ENCODE measurements at places on chromosomes 12 and 14.

GRCh38 chr14:68160779-68161546 lies 341.4 kb downstream of the RAD51B start:
- DNase-seq: no peak

GRCh38 chr14:20343862-20344220 lies 406 bp downstream of the PARP2 start:
- no peak for DNase-seq

GRCh38 chr14:66420251-66421006 lies 65.7 kb upstream of the CCDC196 start:
- DNase-seq: no peak

GRCh38 chr14:61644834-61645233 lies 50.5 kb upstream of the HIF1A start:
- no peak for DNase-seq

DNA sequence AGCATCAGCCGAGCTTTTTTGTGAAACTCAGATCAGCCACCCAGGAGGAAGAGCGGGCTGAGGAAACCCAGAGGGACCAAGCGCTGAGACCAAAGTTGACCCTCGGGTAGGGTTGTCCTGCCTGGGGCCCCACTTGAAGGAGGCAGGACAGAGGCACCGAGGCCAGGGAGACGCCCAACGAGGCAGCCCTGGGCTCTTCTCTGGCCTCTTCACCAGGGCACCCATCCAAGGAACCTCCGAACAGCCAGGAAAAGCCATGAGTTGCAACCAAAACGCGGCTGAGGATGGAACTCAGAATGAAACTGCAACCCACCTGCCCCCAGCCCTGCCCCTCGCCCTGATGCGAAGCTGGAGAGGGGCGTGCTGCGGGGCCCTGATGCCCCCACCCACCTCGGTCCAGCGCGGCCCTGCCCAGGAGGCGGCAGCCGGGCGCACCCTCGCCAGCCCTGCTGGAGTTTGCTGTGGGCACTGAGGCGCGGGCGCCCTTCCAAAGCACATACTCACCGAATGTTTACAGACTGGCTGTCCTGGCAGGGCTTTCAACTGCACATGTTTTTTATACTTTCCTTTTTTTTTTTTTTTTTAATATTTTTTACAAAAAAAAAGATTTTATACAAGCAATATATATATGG lies 41.9 kb downstream of the JDP2 start:
- DNase-seq: no peak

DNA sequence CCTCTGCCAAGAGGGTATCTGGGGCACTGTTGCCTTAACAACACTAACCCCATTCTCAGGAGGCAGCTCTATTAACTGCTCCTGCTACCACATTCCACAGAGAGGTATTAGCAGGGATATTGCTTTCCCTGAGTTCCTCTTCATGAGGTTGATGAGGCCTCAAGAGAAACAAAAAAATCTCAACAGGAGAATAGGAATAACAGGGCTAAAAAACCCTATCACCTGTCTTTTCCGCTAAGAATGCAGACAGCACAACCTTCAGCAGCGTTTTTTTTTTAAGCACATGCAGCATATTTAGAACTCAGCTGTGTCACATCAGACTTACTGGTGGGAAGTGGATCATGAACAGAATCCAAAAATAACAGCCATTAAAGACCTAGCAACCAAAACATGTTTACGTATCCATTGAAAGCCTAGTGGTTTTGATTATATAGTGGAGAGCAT lies 29.2 kb downstream of the ATF7 start:
- no peak for DNase-seq

GRCh38 chr12:122072031-122072970 lies 6.3 kb upstream of the MLXIP start:
- no peak for DNase-seq

DNA sequence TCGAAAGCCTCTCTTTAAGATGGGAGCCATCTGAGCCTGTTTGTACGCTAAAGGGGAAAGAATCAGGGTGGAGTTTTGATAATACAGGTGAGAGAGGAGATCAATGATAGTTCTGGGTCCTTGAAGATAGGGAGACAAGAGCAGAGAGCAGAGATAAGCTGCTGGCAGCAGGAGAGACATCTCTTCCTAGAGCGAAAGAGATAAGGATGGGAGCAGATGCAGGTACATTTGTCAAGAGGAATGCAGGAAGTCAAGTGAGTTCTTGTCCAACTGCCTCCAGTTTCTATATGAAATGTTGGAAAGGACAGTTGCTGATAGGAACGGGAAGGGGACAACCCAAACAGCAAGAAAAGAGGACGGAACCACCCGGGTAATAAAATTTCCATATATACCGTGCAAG lies 24.7 kb upstream of the HIF1A start:
- no peak for DNase-seq

GRCh38 chr12:119479121-119479561 lies 114.4 kb upstream of the TMEM233 start:
- DNase-seq: no peak

GRCh38 chr12:91093341-91093740 lies 18.0 kb downstream of the LUM start:
- no peak for DNase-seq

DNA sequence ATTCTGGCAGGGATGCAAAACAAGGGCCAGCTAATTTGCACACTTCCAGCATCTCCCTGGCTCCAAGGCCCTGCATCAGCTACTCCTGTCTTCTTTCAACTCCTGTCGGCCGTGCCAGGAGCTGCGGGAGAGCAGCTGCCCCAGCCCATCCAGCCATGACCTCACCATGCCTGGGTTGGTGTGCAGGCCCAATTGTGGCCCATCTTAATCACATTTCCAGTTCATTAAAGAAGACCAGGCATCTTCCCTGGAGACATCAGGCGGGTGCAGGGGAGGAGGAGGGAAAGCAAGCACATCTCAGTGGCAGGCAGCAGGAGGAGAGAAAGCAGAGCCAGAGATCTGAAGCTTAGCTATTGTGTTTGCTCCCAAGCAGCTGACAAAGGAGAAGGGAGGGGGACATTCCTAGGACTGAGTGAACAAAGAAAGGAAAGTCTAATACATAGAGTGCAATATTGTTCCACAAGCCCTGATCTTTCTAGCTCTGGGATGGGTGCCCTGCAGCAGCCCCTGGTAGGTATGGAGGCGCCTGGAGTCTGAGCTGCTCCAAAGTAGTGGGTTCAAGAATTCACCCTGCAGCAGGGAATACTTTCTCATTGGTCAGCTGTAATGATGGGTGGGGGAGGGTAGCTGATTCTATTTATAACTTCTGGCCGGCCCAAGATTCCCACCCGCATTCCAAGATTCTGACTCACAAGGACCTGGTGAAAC lies 40.1 kb downstream of the VWF start:
- no peak for DNase-seq

- DNase-seq: no peak
These were observed 1.2 kb downstream of the ITGA5 start for GRCh38 chr12:54417712-54418440.

GRCh38 chr14:59189091-59189785 lies 771 bp downstream of the DAAM1 start:
- peak; percentile 12 for DNase-seq

DNA sequence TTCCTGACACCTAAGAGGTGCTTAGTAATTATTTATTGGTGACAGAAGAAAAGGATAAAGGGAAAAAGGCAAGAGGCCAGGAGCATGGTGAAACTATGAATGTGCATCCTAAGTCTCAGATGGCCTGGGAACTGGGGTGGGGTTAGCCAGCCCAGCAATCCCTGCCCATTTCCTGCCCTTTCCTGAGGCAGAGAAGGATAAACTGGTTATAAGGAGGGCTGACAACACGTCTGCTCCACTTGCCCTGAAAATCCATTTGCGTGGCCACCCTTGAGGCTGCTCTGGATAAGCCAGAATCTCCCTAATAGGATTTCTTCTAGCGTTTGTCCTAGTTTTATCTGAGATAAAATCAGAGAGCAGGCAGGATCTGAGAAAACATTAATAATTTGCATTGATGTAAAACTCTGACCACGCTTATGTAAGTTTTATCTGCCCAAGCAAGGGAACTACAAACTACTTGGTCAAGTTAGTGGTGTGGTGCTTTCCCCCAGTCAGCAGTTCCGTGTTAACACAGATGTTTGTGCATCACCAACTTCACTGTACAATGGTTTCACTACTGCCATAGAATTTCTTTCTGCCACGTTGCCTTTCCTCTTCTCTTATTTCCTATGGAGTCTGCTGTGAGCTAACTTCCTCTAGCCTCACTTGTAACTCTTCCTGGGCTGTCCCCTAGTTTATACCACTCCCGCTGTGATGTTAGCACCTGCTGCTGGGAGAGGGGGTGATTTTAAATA lies 392.7 kb downstream of the RPS29 start:
- no peak for DNase-seq

DNA sequence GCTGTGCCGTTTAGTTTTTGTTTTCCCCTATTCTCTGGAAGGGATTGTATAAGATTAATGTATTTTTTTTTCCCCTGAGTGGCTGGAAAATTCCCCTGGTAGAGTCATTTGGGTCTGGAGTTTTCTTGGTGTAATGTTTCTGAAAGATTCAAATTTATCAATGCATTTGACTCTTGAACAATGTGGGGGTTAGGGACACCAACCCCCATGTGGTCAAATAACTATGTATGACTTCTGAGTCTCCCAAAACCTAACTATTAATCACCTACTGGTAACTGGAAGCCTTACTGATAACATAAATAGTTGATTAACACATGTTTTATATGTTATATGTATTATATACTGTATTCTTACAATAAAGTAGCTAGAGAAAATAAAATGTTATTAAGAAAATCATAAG lies 220.1 kb upstream of the PDE3A start:
- no peak for DNase-seq

DNA sequence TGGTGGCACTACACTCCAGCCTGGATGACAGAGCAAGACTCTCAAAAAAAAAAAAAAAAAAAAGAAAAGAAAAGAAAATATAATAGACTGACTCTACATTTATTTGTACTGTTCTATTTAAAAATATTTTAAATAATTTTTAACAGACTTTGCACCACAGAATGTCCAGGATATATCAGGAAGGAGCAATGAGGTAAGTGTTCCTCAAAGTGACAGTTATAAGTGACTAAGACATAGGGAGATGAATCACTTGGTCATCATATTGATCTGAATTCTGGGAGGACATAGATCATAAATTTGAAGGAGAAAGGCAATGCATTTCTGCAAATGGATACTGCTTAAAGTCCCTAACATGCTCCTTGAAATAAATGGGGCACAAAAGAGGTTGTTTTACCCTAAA lies 221.5 kb downstream of the KCNC2 start:
- no peak for DNase-seq

- DNase-seq: no peak
These were observed 88.4 kb downstream of the PRKCH start for GRCh38 chr14:61409782-61410181.

GRCh38 chr12:19312637-19313036 lies 126.7 kb upstream of the AEBP2 start:
- DNase-seq: no peak

- no peak for DNase-seq
These were observed 36.7 kb downstream of the SLC25A47 start for GRCh38 chr14:100359881-100360280.

- no peak for DNase-seq
These were observed 191.5 kb downstream of the NTF3 start for GRCh38 chr12:5623411-5623810.

DNA sequence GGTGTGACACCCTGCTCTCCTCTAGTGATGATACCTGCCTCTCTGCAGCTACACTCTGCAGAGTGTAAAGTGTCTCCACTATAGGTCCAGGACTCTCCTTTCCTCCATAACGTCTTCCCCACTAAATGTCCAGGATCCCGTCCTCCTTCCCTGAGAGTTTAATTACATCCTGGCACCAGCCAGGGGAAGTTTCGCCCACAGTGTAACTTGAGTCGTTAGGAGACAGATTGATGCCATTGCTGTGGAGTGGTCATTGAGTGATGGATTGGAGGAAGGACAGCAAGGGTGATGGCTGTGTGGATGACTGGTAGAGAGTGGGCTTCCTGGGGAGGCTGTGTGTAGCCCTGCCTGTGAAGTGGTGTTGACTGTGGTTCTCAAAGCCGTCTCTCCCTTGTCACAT lies 84.0 kb upstream of the TMEM132D start:
- DNase-seq: no peak

GRCh38 chr14:104931304-104931770 lies 6.7 kb downstream of the PLD4 start:
- DNase-seq: no peak

DNA sequence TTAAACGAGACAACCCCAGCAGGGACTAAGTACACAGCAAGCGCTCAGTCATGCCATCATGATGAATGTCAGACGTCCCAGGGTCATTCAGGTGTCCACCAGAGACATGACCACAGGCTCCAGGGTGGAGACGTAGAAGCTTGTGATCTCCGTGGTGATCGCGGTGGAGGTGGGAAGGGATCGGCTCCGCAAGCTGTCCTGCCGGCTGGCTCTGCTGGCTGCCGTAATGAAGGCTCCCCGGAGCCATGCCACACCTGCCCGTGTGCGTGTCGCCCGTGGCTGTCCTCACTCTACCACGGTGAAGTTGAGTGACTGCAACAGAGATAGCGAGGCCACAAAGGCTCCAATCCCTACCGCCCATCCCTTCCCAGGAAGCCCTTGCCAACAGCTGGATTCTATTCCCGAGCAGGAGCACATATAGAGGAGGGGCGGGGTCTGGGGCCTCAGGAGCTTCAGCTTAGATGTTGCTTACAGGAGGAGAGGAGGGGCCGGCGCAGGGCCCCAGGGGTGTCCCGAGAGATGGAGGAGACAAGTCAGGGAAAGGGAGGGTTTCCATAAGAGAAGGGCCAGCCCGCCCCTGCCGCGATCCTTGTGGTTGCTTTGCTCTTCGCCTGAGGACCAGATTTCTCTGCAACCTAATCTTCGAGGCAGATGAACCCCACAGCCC lies 332.6 kb upstream of the SFSWAP start:
- DNase-seq: no peak

DNA sequence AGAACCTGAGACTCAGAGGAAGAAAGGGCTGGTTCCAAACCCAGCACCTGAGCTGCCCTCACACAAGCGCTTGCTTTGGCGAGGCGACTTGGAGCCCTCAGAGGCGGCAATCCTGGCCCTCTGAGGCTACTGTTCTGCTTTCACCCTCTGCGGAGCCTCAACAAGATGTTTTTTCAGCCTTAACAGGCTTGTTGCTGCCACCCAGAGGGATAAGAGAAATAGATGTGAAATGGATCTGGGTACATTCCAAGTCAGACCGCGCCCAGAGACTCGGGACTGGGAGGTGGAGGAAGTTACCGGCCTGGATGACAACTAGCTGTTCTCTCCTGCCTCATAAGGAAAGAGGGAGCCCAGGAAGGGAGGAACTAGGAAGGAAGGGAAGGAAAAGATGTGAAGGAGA lies 89.6 kb downstream of the TTC7B start:
- DNase-seq: no peak

DNA sequence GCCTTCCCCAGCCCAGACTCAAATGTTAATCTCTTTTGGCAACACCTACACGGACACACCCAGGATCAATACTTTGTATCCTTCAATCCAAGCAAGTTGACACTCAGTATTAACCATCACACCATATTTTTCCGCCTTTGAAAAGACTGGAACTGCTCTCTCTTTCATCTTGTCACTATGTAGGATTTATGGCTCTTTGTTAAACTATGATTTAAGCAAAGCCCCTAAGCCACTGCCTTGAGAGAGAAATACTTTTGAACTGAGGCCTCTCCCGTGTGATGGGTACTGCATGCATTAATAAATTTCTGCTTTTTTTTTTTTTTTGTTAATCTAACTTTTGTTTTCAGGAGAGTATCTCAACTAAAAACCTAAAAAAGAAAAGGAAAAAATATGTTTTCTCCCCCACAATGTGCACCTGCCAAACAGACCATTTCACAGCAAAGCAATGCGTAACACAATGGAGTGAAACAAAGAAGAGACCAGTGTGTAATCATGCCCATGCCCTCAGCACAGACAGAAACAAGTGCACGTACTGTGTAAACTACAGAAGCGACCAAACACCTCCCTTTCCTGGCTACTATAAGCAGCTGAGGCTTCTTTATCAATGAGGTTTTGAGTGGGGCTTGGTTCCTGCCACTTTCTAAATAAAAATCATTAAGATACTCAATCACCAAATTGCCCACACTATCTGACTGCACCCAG lies 28.3 kb upstream of the ETFBKMT start:
- no peak for DNase-seq

Data from stimulated activated CD8-positive, alpha-beta memory T cell treated with anti-CD3 and anti-CD28 coated beads, Interleukin-15, amount 100 ng/mL, for 4 hours (primary cell).